ENCODE measurements at places on chromosomes 13 and 19.

DNA sequence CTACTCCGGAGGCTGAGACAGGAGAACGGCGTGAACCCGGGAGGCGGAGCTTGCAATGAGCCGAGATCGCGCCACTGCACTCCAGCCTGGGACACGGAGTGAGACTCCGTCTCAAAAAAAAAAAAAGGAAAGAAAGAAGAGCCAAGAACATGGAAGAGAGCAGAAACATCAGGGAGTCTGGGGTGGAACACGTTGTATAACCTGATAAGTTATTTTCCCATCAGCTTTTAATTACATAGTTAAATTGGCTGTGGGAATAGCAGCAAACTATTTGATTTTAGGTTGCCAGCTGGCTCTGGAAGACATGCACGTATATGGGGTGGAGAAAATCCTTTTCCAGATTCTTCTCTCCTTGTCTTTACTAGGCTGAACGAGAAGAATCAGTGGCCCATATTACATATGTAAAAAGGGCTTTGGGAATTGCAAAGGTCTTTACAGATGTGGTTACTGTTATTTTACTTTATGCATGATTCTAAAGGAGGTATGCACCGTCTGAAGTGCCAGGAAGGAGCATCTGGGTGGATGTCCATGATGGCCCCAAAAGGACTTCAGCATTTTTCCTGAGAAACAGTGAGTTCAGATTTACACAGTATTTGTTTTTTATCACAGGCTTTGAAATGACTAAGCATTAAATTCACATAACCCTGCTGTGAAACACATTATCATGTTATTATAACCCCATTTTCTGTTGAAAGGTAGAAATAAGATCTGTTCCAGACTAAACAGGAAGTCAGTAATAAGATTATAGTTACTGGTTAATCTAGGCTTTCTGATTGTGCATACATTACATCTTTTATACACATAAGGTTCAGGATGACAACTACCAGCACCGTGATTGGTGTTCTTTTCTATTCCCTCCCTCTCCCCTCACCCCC, 4.6 kb upstream of the NAA16 start:
- no peak for DNase-seq

DNA sequence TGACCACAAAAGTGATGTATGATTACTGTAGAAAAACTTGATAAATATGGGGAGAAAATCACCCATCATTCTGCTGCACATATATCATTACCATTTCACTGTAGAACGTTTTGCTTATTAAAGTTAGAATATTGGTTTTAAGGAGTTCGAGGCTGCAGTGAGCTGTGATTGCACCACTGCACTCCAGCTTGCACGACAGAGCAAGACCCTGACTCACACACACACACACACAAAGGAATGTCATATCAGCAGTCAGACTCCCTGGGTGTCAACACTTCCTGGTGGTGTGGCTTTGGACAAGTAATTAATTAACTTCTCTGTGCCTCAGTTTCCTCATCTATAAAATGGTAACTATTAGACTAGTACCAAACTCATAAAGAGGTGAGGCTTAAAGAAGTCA, 11.3 kb upstream of the PNMA8A start:
- peak; percentile 54 for DNase-seq

- DNase-seq = no peak
Measured at GRCh38 chr19:52785506-52785905, 1.1 kb downstream of the ZNF600 start.

DNA sequence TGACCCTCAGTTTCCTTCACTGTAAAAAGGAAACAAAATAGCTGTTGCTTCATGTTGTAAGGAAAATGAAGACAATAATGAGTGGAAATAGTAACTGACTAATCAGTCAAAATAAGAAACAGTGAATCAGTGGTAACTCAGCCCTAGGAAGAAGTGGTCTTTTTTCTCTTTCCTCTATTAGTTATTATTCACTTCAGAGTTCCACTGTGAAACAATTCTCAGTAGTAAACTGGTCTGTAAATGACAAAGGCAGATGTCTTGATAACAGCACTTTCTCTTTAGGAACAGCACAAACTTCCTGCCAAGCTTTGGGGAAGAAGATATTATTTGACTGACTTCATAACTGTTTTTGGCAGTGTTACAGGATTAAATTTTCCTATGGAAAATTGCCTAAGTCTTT, 600.5 kb upstream of the KLHL1 start:
- DNase-seq = no peak

DNA sequence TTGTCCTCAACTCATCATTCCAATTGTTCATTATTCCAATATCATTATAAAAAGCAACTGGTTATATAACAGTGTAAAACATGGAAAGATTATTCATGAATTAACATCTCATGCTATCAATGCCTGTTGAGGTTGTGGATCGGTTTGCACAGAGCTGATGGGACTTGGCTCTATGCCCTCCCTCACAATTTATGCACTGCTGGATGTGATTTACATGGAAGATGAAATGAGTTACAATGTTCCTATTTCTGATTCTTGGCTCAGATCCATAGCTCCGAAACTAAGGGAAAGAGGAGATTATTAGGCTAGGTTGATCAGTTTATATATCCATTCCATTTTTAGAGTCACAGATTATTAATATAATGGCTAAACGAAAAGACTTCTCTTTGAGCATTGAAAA, 38.6 kb downstream of the SCEL start:
- no peak for DNase-seq

DNA sequence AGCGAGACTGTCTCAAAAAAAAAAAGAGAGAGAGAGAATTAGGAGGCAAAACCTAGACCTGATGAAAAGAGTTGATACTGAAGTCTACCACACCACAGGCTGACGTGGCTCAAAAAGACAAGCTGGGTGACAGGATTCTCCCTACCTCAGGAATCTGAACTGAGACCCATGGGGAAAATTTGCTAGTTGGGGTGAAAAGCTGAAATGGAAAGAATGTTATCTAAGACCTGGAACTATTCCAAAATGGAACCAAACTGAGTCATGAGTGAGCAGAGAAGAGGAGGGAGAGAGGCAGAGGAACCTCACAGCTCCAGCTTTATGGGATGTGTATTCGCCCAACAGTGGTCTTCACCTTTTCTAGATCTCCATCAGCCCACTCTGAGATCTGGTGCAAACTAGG, 11.7 kb downstream of the SMG9 start:
- peak; percentile 55 for DNase-seq

GRCh38 chr13:64293923-64294322, 2878.3 kb upstream of the PCDH20 start:
- no peak for DNase-seq

- no peak for DNase-seq
Measured at GRCh38 chr19:53982001-53982451, 9.4 kb upstream of the CACNG6 start.

All from AG10803 (cell line).